ENCODE measurements at places on chromosomes 6 and 20.

DNA sequence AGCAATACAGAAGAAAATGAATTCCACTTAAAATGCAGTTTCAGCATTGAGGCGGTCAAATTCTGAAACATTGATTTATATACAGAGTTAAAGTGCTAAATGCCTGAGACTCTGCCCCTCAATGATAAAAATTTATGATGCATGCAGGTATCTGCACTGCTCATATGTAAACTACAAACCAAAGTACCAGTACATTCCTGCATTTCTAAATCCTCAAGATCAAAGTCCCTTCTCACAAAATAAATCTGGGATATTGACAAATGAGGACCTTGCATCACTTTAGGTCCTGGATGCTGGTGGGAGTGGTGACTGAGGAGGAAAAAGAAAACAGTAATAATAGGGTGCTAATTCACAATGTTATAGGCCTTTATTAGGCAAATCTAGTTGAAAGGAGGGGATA lies 101.9 kb downstream of the FIG4 start:
- no peak for DNase-seq

DNA sequence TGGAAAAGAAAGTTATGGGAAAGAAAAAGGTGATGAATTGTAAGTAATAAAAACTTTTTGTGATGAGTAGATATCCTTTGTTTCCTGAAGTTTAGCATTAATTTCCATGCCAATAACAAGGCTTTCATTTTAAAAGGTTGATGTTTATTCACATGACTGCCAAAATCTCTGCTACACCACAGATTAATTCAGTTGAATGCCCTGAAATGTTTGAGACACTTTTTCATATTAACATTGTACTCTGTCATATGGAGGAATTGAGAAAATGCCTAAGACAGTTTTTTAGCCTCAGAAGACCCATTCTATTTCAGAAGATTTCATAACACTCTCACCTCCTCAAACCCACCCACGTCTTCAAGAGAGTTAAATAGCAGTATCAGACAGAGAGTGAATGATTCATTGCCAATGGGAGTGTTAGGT lies 115.5 kb downstream of the ADGRG6 start:
- no peak for DNase-seq

- DNase-seq = no peak
These were observed 58.0 kb upstream of the CD2AP start for GRCh38 chr6:47419621-47420020.

- no peak for DNase-seq
These were observed 422.9 kb upstream of the CHD6 start for GRCh38 chr20:42041000-42041565.

DNA sequence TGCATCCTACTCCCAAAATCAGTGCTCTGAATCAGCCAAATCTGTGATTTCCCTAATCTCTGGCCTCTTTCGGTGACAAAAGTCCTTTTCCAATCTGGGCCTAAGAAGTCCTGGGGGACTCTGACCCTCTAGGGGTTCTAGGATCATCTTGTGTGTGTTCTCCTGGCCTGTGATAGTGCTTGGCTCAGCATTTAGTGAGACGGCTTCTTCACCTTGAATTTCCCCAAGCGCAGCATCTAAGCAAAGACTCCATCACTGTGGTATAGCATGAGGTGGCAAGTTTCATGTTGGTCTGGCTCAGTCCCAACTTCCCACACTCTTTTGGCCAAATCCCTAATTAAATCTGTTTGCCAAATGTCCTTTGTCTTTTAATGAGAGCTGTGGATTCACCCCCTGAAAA lies 12.1 kb upstream of the IL17A start:
- DNase-seq = no peak

DNA sequence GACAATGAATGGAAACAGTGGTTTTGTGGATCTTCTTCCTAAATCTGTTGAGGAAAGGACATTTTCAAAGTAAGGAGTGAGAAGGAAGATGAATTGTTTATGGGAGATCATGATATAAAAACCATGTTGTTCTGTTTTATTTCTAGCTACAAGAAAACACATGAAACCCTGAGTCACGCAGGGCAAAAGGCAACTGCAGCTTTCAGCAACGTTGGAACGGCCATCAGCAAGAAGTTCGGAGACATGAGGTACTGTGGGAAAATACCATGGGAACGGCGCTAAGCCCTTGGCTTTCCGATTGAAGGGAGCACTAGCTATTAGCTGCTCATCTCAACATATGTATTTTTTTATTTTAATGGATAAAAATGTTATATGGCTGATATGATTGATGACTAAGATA lies 53.6 kb downstream of the HDDC2 start:
- no peak for DNase-seq

GRCh38 chr20:36895036-36895435 lies 19.1 kb downstream of the TLDC2 start:
- DNase-seq = no peak

Measured in anterior cingulate cortex (tissue), 58 donors.